Midbrain (tissue), 1 donor: ENCODE measurements at places on chromosomes 11 and 22.

- no peak for DNase-seq
These were observed 10.9 kb upstream of the GRK2 start for GRCh38 chr11:67255353-67255752.

DNA sequence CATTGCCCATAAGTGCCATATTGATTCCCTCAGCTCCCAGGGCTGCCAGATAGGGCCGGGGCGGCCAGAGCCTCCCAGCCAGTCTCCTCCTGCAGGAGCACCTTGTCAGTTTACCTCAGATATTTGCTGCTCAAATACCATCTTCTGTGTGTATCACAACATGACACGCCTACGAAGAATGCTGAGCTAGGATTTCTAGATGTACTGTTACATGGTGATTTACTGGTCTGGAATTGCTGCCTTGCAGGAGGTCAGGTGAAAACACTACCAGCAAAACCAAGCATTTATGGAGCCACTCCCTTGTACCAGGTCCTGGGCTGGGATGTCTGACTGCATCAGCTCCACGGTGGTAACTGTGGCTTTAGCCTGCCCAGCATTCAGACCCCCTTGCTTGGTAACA, 11.8 kb downstream of the MICAL3 start:
- DNase-seq, result no peak

DNA sequence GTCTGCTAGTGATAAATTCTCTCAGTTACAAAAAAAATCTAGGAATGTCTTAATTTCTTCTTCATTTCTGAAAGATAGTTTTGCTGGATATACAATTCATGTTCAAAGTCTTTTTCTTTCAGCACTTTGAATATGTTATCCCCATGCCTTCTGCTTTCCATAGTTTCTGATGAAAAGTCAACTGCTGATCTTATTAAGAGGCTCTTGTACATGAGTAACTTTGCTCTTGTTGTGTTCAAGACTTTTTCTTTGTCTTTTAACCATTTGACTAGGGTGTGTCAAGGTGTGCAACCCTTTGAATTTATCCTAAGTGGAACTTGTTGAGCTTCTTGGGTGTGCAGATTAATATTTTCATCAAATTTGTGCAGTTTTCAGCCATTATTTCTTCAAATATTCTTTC, 22.1 kb upstream of the ACCSL start:
- no peak for DNase-seq

GRCh38 chr22:42202048-42202447, 68.4 kb downstream of the TCF20 start:
- DNase-seq, result no peak

GRCh38 chr22:44862981-44863860, 110.8 kb downstream of the ARHGAP8 start:
- DNase-seq, result no peak
